Fibroblast of skin of left quadriceps (primary cell): ENCODE measurements at places on chromosomes 1 and 21.

- DNase-seq: no peak
Observed at GRCh38 chr1:221793439-221794078, 51.7 kb upstream of the DUSP10 start.

DNA sequence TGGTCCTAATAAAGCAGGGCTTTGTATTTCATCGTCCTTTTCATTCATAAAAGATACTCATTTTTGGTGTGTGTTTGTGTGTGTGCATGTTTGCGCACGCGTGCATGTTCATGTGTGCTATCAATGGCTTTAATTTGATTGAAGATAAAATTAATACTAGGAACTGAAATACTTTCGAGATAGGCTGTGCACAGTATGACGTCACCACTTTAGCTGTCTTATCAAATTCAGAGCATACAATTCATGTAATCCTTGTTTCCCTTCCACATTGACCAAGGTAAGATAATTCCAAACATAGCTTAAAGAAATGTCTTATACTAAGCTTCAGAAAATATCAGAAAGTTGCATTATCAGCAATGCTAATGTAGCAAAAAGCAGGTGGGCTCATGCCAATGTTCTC is 113.6 kb upstream of the CYYR1 start:
- DNase-seq: no peak

GRCh38 chr1:156658496-156658895 is 16.6 kb downstream of the BCAN start:
- no peak for DNase-seq

DNA sequence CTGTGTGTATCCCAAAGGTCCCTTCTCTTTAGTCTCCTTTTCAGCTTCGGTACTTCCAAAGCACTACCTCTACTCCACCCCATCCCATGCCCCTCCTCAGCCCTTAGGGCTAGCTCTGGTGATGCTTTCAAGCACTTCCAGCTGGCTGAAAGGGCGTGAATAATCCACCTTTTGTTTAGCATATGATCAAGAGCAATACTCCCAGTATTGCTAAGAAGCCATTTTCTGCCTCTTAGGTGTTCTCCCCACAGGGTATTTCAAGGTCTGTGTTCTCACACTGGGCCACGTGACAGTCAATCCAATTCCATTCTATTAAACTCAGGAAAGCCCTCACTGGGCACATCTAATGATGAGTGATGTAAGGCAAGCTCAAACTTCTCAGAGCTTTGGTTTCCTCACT is 298.5 kb upstream of the PROX1 start:
- DNase-seq: no peak

GRCh38 chr1:112744009-112744578 is 29.0 kb upstream of the PPM1J start:
- no peak for DNase-seq

DNA sequence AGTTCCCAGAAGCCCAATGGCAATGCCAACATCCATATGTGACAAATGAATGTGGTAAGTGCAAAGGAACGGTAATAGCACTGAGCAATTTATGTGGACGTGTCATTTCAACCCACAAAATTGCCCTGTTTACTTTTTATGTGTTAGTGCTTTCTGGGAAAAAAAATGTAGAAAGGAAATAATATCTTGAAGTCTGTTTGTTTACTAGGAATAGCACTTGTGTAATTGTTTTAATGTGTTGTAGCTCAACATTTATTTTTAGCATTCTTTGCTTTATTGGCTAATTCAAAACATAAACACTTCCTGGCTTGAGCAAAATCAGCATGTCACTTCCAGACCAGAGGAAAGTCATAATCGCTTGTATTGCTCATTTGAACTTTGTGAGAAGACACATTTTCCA is 224.8 kb upstream of the KCNK2 start:
- DNase-seq: no peak

- no peak for DNase-seq
Observed at GRCh38 chr1:97412737-97413136, 508.1 kb downstream of the DPYD start.

GRCh38 chr1:2543543-2544092 is 12.6 kb upstream of the TNFRSF14 start:
- DNase-seq: no peak

DNA sequence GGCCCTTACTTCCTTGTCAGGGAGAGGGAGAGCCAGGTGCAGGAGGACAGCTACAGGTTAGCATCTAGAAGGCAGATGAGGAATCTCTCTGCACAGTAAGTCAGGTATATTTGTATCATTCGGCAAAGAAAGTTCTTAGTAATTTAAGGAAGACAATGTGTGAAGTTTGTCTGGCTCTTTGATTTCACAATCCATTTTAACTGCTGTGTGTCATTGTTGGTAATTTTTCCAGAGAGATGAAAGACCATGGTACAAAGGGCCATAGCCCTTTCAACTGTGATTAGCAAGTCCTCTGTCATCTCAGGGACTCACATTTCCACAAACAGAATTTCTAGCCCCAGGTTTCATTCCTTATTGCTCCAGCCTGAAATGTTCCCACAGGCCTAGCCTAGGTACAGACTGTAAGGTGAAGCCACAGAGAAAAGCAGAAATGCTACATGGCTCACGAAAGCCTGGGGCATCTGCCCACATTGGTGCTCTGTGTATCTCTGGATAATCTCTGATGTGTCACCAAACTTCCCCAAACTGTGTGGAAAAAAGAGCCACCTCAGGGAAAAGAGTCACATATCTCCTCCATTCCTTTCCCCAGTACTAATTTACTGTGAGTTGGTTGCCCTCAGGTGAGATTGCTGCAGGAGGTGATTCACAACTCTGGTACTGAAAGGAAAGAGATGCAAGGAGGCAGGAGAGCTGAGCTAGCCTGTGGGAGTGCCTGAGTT is 70.6 kb downstream of the SYT6 start:
- no peak for DNase-seq

- no peak for DNase-seq
Observed at GRCh38 chr1:156908541-156908940, 11.9 kb upstream of the LRRC71 start.

GRCh38 chr1:169694304-169695075 is 16.9 kb downstream of the SELL start:
- DNase-seq: no peak

GRCh38 chr1:24351918-24352627 is 32.9 kb downstream of the GRHL3 start:
- DNase-seq: no peak

- DNase-seq: no peak
Observed at GRCh38 chr1:151661751-151662150, 49.9 kb downstream of the SNX27 start.

DNA sequence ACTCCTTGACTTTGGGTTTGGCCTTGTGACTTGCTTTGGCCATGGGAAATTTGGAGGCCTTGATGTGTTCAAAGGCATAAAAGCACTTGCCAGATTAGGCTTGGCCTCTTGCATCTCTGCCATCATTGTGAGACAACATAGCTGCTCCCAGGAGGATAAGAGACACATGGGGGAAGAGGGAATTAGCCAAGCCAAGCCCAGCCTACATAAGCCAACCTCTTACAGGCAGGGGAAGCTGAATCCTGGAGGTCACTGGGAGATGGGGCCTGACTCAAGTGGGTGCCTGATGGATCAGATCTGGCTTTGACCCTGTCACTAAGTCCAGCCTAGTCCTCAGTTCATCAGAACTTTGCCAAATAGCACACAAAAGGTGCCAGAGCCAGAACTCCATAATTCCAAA is 37.6 kb upstream of the HMGB4 start:
- DNase-seq: no peak

DNA sequence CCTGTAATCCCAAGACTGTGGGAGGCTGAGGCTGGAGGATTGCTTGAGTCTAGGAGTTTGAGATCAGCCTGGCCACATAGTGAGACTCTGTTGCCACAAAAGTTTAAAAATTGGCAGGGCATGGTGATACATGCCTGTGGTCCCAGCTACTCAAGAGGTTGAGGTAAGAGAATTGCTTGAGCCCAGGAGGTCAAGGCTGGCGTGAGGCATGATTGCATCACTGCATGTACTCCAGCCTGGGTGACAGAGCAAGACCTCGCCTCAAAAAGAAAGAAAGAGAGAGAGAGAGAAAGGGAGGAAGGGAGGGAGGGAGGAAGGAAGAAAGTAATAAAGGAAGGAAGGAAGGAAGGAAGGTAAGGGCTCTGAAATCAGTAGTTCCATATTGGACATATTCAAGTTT is 25.0 kb downstream of the GLUL start:
- no peak for DNase-seq

DNA sequence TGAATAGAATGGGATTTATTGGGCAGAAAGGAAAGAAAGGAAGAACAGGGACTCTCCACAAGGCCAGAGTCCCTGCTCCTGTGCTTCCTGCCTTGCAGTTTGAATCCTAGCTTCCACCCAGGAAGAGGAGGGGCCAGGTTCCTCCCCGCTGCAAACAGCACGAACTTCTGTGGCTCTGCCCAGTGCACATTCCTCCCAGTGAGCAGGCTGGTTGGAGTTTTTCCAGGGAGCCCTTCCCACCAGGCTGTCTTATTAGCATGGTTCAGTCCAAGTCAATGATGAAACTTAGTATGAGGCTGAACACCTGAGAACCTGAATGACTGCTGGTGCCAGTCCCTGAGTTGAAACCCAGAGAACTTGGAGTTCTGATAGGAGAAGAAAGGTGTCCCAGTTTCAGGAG is 247.2 kb downstream of the DUSP10 start:
- no peak for DNase-seq

GRCh38 chr21:25870084-25870483 is 135.3 kb downstream of the GABPA start:
- no peak for DNase-seq

DNA sequence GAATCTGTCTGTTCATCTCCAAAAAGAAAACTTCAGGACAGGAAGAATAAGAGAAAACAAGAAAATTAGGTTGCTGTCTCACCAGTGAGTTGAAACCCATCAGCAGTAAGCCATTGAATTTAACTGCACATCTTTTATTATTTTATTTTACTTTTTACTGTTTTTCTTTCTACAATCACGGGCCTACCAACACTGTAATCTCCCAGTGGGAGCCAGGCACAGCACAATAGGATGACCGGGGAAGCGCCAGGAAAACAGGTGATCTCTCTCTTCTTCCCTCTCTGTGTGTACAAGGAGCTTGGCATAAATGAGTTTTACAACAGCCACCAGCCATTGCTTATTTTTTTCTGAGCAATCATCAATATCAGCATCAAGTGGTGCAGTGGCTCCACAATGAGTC is 113.1 kb upstream of the ESRRG start:
- DNase-seq: no peak

GRCh38 chr1:222813866-222814535 is 838 bp upstream of the DISP1 start:
- no peak for DNase-seq

- DNase-seq: no peak
Observed at GRCh38 chr21:26082549-26082948, 88.0 kb downstream of the APP start.

DNA sequence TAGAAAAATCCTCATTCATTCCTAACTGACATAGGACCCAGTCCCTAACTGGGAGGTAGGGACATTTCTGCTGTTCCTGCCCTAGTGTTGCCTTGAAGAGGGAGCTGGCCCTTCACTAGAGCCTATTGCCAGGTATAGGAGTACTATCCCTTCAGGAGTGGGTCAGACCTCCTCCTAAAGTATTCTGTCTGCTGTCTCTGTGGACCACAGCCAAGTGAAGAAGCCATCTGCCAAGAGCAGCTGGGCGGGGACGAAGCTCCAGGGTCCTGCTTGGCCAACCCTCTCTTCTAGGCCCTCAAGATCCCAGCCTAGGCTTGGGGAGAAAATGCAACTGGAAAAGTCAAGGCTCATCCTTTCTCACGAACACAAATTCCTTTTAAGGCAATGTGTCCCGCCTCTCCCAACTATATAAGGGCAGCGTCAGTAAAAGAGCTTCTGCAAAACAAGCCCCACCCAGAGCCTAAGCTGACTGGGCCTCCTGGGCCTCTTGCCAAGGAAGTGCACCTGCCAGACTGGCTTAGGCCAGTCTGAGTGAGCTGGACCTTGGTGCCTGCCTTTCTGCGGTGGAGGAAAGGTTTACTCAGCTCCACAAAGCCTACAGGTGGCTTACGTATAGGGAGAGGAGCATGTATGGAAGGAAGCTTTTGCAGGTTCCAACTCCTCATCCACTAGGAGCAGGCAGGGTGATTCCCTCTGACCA is 638 bp upstream of the TUFT1 start:
- peak; percentile 66 for DNase-seq

- no peak for DNase-seq
Observed at GRCh38 chr1:64822621-64823020, 77.7 kb downstream of the RAVER2 start.

DNA sequence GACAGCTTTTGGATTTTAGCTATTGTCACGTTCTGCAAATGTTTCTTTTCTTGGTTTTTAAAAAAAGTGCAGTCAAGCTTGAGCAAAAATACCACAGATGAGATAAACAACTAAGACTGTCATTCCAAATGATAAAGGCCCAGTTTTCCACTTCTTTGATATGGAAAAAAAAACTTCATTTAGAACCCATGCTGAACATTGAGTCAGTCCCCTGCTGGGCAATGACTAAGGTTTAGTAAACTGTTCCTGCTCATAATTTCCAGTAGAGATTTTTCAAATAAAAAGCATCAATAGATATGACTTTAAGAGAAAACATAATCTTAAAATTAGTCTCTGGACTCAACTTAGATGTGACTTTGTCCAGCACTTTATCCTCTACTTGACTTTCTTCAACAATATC is 167.9 kb upstream of the C8B start:
- DNase-seq: no peak

DNA sequence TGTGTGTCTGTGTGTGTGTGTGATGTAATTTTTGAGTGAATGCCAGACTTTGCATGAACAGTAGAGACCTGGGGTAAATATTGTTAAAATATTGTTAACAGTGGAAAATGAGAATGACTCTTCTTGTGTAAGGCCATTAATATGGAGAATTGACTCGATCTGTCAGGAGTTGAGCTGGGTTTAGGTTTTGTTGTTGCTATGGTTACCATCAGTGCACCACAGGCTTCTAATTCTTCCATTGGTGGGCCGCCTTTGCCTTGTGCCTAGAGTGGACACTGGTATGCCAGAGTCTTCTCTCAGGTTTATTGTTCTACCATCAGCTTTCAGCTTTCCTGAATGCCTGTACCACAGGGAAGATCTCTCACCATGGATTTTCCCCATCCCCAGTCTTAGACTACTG is 10.0 kb upstream of the NHLH2 start:
- no peak for DNase-seq

- no peak for DNase-seq
Observed at GRCh38 chr1:182003025-182003725, 58.3 kb downstream of the ZNF648 start.

DNA sequence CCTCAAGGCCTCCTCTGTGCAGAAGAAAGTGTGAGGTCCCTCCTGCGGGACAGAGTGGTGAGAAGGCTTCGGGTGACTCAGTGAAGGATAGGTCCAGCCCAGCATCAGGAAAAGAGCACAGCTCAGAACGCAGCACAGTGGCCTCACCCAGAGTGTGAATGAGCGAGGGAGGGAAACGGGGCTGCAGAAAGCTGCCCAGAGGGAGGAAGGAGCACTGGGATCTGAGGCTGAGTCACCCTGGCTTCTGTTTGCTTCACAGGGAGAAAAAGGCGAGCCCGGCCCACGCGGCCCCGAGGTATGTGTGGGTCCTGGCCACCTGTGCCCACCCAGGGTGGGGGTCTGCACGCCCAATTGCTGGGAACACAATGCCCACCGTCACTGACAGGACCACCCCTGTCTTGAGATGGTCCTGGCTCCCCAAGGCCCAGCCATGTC is 24.3 kb downstream of the COL6A2 start:
- DNase-seq: no peak

- DNase-seq: peak; percentile 66
Observed at GRCh38 chr1:240086726-240087125, 5.0 kb upstream of the FMN2 start.
